ENCODE measurements at places on chromosomes 12 and 14.
A peak's percentile ranks its signal among the peaks of the same experiment; 100 is the strongest.

- DNase-seq: no peak
Observed at GRCh38 chr14:48983351-48983888, 602.8 kb downstream of the RPS29 start.

GRCh38 chr12:674272-674781 lies 11.1 kb upstream of the NINJ2 start:
- DNase-seq: peak; percentile 49

GRCh38 chr12:54603173-54603814 lies 14.8 kb upstream of the PPP1R1A start:
- peak; percentile 43 for DNase-seq

GRCh38 chr12:21502164-21502496 lies 541 bp downstream of the GOLT1B start:
- DNase-seq: no peak

- no peak for DNase-seq
Observed at GRCh38 chr12:120468325-120468820, 1.2 kb downstream of the SRSF9 start.

GRCh38 chr14:77455966-77456640 lies 1.3 kb downstream of the VIPAS39 start:
- DNase-seq: no peak

GRCh38 chr14:54609576-54609975 lies 42.6 kb downstream of the SAMD4A start:
- DNase-seq: no peak

GRCh38 chr14:24198814-24199524 lies 3.7 kb upstream of the TM9SF1 start:
- DNase-seq: no peak

GRCh38 chr12:31245822-31246469 lies 80.0 kb downstream of the SINHCAF start:
- no peak for DNase-seq

GRCh38 chr12:116390401-116391335 lies 113.2 kb upstream of the MED13L start:
- DNase-seq: no peak

DNA sequence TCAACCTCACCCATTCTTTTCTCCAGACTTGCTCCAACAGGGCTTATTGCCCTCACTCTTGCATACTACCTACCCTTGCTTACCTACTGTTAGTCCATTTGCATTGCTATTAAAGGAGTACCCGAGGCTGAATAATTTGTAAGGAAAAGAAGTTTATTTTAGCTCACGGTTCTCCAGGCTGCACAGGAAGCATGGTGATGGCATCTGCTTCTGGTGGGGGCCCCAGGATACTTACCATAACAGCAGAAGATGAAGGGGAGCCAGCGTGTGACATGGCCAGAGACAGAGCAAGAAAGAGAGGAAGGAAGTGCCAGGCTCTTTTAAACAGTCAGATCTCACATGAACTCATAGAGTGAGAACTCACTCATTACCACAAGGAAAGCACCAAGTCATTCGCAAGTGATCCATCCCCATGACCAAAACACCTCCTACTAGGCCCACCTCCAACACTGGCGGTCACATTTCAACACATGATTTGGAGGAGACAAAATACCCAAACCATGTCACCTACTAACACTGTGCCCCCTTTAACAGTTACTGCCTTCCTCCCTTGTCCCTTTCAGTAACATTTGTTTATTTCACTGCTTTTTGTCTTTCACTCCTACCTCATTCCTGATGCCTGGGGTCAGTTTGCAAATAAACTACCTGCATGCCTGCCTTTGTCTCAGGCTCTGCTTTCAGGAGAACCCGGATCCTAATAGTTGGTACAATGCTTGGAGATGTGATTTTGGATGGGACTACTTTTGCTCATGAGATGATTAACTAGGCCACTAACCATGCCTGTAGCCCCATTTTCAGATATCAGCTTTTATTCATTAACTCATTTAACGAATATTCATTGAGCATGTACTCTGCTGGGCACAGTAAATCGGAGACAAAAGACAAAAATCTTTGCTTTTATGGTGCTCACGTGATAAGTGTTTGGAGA lies 41.6 kb upstream of the CSRP2 start:
- no peak for DNase-seq

Measured in stimulated activated CD4-positive, alpha-beta T cell treated with anti-CD3 and anti-CD28 coated beads, TNF-alpha, amount 100 ng/mL, for 1 hour (primary cell).